HTR-8/SVneo (cell line): ENCODE measurements at places on chromosomes 1 and 21.

DNA sequence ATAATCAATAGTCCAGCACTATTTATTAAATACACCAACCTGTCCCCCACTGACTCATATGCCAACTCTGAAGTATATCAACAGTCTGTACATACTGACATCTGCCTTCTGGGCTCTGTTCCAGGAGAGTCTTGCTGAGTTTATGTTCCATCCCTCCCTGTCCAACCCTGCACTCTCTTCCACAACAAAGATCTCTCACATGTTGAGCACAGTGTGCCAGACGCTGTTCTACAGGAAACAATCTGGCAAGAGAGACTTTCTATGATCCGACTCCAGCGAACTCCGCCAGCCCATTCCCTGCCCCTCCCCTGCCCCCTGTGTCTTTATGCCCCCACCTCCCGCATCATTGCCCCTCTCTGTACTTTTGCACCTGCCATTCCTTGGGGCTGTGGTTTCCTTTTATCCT lies 3.4 kb downstream of the LACTBL1 start:
- DNase-seq = peak; percentile 27

GRCh38 chr1:66654643-66655042 lies 97.6 kb upstream of the DYNLT5 start:
- DNase-seq = no peak

DNA sequence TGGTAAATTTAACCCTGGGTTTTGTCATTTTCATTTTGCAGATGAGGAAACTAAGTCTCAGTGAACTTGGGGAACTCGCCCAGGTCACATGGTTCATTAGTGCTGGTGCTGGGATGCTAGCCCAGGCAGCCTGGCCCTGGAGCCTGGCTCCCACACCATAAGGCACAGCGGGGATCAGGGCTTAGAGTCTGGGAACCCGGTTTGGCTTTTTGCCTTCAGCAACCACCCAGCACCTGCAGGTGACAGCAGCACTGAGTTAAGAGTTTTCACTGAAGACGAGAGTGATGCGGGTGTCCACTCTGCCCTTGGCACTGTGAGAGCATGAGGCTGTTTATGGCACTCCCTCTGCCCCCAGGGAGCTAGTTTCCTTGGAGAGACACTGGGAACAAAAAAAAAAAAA lies 18.4 kb upstream of the CD101 start:
- DNase-seq = no peak

DNA sequence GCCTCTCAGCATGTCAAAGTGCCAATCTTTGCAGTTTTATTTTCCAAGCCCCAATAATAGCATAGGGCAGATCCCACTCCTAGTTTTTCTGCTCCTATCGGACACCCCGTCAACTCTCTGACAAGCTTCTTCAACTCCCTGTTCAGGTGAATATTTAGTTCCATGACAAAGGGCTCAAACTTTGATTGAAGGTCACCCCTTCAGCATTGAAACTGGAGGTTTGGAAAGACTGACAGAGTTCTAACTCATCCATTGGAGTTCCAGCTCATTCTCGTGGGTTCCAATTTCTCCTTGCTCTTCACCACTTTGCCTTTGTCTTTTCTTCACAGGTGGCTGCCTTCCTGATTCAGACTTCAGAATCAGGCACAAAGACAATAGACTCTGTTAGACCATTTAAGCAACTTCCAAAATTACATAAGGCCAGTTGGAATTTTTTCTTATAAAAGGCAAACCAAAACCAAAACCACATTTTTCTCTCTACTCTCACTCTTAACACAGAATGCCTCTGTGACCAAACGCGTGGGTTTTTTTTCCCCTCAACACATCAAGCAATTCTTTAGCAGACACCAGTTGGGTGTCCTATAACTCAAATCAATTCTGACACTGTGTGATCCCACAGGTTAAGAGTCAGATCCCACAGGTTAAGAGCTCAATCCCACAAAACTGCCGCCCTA lies 169.3 kb upstream of the USP25 start:
- no peak for DNase-seq

GRCh38 chr1:43271186-43272118 lies 1.7 kb downstream of the TMEM125 start:
- DNase-seq = no peak

- DNase-seq = no peak
Measured at GRCh38 chr1:204222006-204222763, 8.4 kb upstream of the GOLT1A start.

GRCh38 chr1:78722947-78723346 lies 73.3 kb downstream of the IFI44 start:
- DNase-seq = no peak

DNA sequence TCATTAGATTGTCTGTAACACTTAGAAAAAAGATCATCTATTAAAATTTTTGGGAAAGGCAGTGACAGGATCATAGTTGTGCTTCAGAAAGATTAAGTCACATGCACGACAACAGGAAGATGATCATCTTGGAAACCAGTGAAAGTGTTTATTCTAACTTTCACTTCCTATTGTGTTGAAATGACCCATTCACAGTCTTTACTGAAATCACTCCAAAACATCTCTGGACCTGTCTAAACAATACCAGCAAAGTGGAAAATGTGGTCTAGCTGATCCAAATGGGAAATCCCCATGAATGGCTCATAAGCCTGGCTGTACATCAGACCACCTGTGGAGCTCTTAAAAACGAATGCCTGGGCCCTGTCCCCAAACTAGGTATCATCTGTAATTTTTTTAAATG lies 111.1 kb upstream of the ETV3 start:
- DNase-seq = no peak

- no peak for DNase-seq
Measured at GRCh38 chr1:153058154-153058553, 842 bp upstream of the SPRR2A start.

GRCh38 chr1:216207154-216207553 lies 216.1 kb downstream of the USH2A start:
- DNase-seq = no peak

GRCh38 chr21:38170704-38171682 lies 85.8 kb upstream of the KCNJ15 start:
- DNase-seq = no peak

DNA sequence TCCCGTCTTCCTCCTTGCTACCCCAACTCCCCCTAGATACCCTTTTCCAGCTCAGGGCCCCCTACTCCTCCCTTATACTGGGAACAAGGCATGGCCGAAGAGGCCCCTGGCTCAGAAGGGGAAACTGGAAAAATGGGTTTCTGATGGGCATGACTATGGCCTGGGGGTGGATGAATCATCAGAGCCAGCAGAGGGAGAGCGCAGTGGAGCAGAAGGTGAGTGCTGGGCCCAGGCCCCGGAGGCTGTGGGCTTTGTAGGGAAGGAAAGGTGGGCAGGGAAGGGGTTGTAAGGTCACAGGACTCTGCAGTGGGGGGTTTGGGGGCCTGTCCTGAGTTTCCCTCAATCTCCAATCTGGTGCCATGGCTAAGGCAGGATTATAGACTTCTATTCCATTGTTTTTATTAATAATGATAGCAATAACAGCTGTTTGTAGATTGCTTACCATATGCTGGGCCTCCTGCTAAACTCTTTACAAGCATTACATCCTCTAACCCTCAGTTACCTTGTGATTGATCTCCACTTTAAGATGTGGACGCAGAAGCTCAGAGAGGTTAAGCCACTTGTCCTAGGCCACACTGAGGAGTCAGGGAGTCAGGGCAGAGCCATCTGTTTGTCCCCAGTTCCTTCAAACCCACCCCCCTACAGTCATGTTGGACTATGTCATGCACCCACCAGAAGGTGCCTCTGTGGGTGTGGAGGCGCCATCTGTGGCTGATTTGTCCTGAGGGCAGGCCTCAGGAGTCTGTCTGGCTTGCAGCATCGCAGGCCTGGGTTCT lies 36.2 kb upstream of the ZNF362 start:
- peak; percentile 60 for DNase-seq

- DNase-seq = peak; percentile 43
Measured at GRCh38 chr1:180912801-180913565, at the start of gene KIAA1614. Gene KIAA1614, plus strand, starts transcription at chr1:180912897. Its CDS starts 347 bp downstream, at chr1:180913244.

GRCh38 chr1:236677641-236678235 lies 8.6 kb upstream of the ACTN2 start:
- DNase-seq = no peak

DNA sequence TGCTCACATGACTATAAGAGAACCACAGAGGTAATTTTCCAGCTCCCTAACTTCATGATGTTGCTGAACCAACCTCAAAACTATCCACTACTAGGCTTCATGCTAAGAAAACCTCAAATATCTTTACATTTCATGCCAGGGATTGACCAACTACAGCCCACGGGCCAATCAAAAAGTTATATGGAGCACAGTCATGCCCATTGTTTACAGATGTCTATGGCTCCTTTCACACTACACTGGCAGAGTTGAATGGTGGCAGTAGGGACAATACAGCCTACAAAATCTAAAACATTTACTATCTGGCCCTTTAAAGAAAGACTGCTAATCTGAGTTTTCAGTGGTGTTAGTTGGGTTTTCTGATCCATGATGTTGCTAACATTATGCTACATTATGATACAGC lies 154.8 kb downstream of the TM2D1 start:
- no peak for DNase-seq

DNA sequence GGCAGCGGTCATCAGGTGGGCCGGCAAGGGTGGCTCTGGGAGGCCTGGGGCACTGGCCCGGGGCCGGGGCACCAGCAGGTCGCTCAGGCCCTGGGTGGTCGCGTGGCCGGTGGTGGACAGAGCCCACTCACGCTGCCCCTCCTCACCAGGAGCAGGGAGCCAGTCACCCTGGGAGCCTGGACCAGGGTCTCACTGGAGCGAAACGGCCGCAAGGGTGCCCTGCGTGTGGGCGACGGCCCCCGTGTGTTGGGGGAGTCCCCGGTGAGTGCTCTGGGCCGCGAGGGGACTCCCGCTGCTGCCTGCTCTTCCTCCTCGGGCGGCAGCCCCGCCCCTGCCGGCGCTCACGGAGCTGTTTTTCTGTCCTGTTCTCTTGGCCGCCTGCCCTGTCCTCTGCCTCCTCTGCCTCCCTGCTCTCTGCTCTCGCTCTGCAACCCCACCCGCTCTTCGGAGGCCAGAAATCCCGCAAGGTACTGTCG lies 23.5 kb downstream of the RNF223 start:
- DNase-seq = no peak

- DNase-seq = no peak
Measured at GRCh38 chr21:27301220-27301619, 334.3 kb upstream of the ADAMTS5 start.

- DNase-seq = no peak
Measured at GRCh38 chr1:92951141-92951582, 10.1 kb downstream of the DIPK1A start.

DNA sequence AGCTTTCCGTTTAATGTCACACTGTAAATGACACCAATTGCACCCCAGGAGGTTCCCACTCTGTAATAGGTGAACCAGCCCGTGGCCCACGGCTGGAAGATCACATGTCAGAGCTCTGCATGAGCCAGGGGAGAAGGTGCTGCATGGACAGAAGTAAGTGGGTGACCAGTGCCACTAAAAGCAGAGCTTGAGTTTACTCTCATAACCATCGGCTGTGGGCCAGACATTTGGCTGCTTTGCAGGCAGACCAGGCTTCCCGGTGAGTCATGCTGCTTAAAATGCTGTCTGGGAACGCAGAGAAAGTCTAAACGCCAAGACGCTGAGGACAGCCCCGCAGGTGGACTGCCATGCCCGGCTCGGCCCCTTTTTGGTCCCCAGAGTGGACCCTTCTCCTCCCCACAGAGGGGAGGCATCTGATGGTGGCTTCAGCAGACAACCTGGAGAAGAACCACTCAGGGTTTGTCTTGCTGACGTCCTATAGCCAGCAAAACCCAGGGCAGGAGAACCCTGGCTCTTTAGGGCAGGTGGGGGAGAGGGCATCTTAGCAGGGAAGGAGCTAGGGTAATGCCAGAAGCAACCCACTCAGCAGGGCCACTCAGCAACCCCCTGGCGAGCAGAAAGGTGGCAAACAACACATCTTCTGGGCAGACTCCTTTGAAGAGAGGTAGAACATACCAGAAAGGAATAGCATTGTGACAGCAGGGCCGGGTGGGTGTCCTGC lies 7.3 kb downstream of the KIAA2013 start:
- DNase-seq = peak; percentile 51

GRCh38 chr1:167109125-167109524 lies 15.2 kb downstream of the STYXL2 start:
- no peak for DNase-seq

DNA sequence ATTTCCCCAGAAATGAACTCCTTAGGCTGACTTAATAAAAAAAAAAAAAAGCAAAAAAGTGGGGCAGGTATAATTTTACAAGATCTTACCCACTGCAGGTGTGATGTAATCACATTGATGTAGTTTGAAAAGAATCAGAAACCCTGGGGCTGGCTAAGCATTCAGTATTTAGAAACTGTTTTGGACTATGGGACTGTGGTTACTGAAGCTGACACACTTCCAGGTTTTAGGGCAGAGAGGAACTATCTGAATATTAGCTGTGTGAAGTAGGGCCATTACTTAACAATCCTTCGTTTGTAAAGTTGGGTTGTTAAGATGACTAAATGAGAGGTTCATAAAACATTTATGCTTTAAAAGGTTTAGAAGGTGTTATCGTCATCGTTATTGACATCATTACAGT lies 165.3 kb downstream of the FASLG start:
- no peak for DNase-seq

GRCh38 chr1:201591348-201591747 lies 52.4 kb downstream of the NAV1 start:
- no peak for DNase-seq

DNA sequence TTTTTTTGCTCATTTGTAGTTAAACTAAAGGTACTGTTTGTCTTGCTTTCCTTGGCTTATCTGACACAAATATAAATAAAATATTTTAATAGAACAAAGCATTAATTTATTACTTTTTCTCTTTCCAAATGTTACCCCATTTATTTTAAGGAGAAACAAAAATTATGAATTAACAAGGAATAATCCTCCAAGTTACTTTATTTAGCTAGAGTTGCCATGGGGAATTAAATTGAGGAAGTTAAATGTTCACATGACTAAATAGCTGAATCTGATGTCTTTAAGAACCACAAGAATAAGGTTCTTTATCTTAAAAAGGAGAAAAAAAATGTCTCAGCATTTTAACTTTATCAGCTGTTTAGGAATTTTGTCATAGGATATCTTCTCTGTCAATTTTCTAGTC lies 12.3 kb downstream of the ATG4C start:
- DNase-seq = no peak

GRCh38 chr1:149995927-149996326 lies 14.6 kb downstream of the OTUD7B start:
- no peak for DNase-seq

GRCh38 chr1:61907102-61907501 lies 164.8 kb downstream of the PATJ start:
- DNase-seq = no peak

GRCh38 chr21:41584603-41585176 lies 76.7 kb upstream of the TMPRSS2 start:
- no peak for DNase-seq

DNA sequence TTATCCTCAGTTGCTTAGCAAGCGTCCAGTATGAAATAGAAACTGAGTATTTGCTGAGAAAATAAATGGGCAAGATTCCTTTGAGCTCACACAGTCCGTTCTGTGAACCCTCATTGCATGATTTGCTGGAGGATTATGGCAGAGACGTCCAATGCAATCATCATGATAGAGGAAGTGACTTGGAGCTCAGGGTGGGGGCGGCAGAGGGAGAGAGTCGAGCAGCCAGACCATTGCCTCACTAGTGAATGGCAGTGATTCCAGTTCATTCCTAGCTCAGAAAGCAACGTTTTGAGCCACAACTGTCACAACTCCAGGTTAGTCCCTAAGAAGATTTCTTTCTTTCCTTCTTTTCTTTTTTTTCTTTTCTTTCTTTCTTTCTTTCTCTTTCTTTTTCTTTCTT lies 27.5 kb upstream of the COL9A2 start:
- DNase-seq = peak; percentile 22
